ENCODE measurements at places on chromosomes 1 and 21. TPM values are rescaled to one million over a fixed set of nuclear protein-coding genes. Genes with fewer than 3 reads are reported as not detected.
A peak's percentile ranks its signal among the peaks of the same experiment; 100 is the strongest.

- no peak for DNase-seq
These were observed 247.4 kb downstream of the CRB1 start for GRCh38 chr1:197515421-197515820.

GRCh38 chr21:45949928-45950739 is 31.4 kb upstream of the COL6A1 start:
- DNase-seq = no peak

GRCh38 chr21:31559368-31560119 is 99.9 kb upstream of the SOD1 start:
- DNase-seq = peak; percentile 93

- no peak for DNase-seq
These were observed 13.7 kb upstream of the PIGC start for GRCh38 chr1:172457479-172458130.

GRCh38 chr1:190747704-190748103 is 270.0 kb upstream of the BRINP3 start:
- no peak for DNase-seq

GRCh38 chr1:15997076-15997585 is 6.9 kb upstream of the SRARP start:
- DNase-seq = no peak

DNA sequence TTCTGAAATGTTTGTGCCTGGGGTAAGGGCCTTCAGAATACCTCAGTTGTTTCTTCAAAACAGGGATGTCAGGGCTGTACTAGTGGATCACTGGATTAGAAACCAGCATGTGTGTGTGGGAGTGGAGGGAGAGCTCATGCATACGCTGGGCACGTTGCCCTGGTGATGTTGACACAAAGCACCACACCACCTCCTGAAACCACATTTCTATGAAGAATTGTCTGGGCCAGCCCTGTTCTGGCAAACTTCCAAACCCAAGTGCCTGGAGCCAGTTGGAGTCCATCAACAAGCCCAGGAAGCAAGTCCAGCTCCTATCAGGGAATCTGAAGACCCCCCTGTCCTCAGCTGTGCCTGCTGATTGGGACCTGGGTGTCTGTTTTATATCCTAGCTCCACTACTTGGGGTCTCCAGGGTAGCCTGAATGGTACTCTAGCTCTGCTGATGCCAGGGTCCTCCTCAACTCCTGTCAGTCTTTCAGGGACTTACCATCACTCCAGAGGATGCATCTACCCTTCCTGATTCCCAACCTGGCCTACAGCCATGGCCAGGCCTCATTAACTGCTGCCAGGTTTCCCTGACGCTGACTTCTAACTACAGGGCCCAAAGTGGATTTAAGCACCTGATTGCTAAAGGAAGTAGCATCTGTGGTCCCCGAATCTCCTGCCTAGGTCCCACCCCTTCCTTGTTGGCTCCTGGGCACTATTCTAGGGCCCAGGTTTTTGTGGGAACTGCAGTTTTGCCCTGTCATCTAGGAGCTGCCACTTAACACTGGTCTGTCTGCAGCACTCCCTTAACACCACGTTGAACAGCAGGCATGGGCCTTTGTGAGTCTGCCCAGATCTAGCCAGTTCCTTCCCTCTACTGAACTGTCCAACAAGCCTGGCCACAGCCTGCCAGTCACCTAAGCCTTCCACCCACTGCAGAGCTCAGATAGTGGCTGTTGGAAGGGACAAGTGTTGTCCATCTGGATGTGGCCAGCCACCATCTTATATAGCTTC is 45.5 kb downstream of the LPAR3 start:
- DNase-seq = no peak

DNA sequence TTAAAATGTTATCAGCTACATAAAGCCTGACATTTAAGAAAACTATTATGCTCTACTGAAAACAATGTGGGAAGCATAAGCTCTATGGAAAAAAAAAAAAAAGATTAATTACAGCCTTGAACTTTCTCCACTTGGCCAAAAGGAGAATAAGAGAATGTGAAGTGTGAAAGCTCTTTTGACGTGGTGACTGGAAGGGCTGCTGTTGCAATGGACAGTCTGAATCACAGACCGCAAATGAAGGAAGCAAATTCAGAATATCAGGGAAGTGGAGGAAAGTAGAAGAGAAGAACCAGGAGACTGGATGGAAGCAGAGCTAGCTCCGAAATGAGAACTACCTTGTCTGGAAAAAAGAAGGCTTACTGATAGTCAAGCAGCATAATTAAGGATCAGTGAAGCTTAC is 106.8 kb downstream of the AK5 start:
- no peak for DNase-seq

GRCh38 chr1:53619367-53620060 is 119.5 kb downstream of the GLIS1 start:
- no peak for DNase-seq

- no peak for DNase-seq
These were observed 249.5 kb upstream of the POU3F1 start for GRCh38 chr1:38296047-38296446.

DNA sequence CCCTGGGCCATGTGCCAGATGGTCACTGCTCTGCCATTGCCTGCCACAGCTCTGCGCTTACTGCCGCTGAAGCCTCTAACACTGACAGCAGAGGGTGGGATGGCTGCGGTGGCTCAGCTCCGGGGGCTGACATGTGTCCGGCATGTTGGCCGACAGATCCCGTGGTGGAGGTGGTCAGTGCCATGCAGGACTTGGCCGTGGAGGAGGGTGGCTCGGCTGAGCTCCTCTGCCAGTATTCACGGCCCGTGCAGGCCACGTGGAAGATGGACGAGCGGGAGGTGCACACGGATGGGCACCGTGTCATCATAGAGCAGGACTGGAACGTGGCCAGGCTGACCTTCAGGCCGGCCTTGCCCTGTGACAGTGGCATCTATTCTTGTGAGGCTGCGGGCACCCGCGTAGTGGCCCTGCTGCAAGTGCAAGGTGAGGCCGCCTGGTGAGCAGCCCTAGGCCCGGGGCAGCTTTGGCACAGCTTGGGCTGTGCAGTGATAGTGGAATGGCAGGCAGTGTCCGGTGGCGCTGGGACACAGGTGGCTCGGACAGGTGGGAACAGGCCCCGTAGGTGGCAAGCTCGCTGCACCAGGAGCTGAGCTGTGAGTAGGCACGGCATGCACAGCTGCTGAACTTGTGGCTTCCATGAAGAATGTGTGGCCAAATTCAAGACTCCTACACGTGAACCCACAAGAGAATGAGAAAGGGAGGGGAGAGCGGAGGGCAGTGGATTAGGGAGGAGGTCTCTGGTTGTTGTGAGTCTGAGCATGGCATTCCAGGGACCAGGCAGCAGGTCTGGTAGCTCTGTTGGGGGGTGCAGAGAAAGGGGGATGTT is 91.8 kb downstream of the TRIM11 start:
- no peak for DNase-seq

GRCh38 chr1:14592004-14592631 is 6.4 kb upstream of the KAZN start:
- DNase-seq = no peak

DNA sequence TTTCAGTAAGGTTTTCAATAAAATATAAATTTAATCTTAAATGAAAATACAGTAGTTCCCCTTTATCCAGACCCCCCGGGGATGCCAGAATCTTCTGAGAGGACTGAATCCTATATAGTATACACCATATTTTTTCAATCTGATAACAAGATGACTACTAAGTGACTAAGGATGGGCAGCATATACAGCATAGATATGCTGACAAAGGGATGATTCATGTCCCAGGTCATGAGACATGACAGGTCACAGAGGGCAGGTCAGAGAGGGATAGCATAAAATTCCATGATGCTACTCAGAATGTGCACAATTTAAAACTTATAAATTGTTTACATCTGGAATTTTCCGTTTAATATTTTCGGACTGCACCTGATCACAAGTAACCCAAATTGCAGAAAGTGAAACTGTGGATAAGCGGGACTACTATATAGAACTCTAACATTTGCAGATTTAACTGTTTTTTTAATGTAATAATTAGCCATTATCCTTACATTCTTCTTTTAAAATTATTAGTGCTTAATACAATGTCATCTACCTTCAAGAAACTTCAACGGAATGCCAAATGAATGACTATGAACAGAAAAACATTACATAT is 48.8 kb downstream of the LRRC40 start:
- no peak for DNase-seq

DNA sequence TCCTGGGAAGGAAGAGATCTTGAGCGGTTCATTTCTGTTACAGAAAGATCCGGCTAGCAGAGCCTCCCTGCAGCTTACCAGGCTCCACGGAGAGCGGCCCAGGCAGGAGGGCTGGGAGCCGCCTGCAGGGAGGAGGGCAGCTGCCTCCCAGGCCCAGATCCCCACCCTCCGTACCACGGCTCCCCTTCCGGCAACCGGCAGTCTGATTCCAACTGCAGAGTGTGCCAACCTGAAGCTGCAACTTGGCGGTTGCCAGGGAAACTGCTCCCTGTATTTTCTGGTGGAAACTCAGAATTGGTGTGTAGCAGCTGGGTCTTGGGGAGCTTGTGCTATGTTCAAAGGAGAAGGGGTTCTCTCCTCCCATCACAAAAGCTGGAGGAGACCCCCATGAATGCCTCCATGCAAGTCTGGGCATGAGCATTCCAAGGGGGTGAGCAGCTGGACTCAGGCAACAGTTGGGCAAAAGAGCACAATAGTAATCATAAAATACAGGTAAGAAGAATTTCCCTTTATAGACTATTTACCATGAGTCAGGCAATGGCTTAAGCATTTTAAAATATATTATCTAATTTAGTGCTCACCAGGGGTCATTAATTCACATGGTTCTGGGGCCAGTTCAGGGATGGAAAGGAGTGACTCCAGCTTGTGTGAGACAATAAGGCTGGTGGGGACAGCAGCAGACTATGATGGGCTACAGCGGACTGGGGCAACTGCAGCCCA is 46.1 kb upstream of the KAZN start:
- no peak for DNase-seq

- no peak for DNase-seq
These were observed 6.7 kb downstream of the ARNT start for GRCh38 chr1:150869683-150870082.

DNA sequence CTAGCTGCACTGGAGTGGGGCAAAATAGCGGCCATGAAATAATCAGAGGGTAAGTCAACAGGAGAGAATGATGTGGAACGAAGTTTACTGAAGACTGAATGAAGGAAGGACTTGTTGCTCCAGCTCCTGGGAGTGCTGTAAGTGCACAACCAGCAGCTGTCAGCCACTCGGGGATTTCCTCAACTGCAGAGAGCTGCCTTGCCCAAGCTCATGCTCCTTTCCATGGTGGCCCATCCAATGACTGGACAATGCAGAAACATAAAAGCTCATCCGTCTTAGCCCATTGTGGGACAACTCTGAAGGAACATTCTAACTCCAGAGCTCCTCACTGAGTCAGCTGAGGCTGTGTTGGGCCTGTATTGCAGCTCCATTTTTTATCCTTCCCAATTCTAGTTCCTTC is 21.1 kb upstream of the RBM15 start:
- no peak for DNase-seq

- no peak for DNase-seq
These were observed 807.3 kb upstream of the RGS18 start for GRCh38 chr1:191350938-191351337.

- DNase-seq = no peak
These were observed 96.7 kb upstream of the S1PR1 start for GRCh38 chr1:101139821-101140718.

GRCh38 chr1:78387871-78388270 is 102.9 kb upstream of the PTGFR start:
- DNase-seq = no peak

- no peak for DNase-seq
These were observed 277.9 kb upstream of the ADAMTS5 start for GRCh38 chr21:27244776-27245175.

- DNase-seq = no peak
These were observed 739 bp upstream of the NUP133 start for GRCh38 chr1:229508823-229509337.

DNA sequence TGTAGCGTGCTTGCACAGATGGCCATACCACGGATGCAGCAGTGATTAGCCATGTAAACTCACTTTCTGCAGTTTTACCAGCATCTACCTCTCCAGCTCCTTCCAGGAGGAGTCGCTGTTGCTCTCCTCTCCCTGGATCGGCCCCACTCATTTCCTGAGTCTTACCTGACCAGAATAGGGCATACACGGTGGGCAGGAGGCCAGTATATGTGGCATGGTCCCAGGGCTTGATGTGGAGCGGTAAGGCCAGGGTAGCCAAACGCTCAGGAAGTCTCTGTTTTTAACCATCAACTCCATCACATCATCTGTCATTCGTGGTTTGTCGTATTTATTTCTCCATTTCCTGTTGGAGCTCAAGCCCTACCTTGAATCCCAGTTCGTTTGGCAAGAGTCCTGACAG is 163.4 kb upstream of the USP24 start:
- no peak for DNase-seq

DNA sequence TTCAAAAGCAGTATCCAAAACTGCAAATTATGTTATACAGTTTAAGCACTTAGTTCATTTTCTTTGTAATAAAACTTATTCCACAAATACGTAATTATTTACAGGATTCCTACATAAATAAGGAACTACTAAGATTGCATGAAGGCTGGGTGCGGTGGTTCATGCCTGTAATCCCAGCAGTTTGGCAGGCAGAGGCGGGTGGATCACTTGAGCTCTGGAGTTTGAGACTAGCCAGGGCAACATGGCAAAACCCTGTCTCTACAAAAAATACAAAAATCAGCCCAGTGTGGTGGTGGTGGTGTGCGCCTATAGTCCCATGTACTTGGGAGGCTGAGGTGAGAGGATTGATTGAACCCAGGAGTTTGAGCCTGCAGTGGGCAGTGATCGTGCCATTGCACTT is 69.3 kb downstream of the POU2F1 start:
- no peak for DNase-seq

DNA sequence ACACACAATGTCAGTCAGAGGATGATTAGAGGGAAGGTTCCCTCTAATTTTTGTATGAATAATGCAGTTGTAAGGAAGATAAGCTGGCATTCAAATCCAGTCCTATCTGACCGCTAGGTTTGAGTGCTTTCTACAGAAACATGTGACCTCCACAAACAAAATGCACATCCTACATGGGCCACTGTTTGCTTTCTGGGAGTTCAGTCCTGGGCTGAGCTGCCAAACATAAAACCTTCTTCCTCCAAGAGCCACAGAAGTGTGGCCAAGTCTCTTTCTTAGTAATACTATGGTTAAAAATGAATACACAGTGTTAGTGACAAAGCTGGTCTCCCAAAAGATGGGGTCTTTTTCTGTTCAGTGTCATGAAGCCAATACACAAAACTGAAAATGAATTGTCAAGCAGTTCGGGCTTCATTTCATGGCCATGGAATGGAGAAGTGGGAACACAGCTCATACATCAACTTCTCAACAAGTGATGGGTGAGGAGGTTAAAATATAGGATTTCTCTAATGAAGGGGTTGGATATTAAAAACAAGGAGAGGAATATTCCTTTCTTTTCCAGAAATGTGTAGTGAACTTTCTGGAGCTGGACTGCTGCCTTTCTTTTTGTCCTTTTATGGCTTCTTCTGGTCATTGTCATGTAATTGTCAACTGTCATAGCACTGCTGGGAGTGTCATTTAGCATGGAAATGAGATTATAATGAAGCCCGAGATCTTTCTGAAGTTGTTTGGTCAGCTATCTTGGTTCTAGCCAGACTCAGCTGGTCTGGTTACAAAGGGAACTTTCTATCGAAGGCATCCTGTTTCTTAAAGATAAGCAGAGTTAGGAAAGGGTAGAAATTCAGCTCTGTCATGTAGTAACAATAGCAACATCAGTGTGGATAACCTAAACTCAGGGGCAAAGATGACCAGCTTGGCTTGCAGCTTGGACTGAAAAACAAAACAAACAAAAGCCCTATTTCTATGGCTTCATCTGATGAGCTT is 135.1 kb downstream of the CHD1L start:
- no peak for DNase-seq

The HES5 gene
- total RNA-seq = not detected

The FAM163A gene
- total RNA-seq = not detected

The HAO2 gene
- not detected for total RNA-seq

The KLF17 gene
- total RNA-seq = not detected

The KRTAP13-2 gene
- total RNA-seq = not detected

The KIAA0040 gene
- 172 TPM for total RNA-seq
